CD4-positive, CD25-positive, alpha-beta regulatory T cell (primary cell): ENCODE measurements at places on chromosomes 2 and 18.

GRCh38 chr2:71603851-71604725 lies 150.7 kb downstream of the DYSF start:
- no peaks in the 10 kb centered on the region for H3K27me3 ChIP-seq
- H3K4me1 ChIP-seq = no peaks in the 10 kb centered on the region
- H3K27ac ChIP-seq = no peak overlapping the region
- H3K36me3 ChIP-seq = no peaks in the 10 kb centered on the region
- no peak overlapping the region for H3K4me3 ChIP-seq

DNA sequence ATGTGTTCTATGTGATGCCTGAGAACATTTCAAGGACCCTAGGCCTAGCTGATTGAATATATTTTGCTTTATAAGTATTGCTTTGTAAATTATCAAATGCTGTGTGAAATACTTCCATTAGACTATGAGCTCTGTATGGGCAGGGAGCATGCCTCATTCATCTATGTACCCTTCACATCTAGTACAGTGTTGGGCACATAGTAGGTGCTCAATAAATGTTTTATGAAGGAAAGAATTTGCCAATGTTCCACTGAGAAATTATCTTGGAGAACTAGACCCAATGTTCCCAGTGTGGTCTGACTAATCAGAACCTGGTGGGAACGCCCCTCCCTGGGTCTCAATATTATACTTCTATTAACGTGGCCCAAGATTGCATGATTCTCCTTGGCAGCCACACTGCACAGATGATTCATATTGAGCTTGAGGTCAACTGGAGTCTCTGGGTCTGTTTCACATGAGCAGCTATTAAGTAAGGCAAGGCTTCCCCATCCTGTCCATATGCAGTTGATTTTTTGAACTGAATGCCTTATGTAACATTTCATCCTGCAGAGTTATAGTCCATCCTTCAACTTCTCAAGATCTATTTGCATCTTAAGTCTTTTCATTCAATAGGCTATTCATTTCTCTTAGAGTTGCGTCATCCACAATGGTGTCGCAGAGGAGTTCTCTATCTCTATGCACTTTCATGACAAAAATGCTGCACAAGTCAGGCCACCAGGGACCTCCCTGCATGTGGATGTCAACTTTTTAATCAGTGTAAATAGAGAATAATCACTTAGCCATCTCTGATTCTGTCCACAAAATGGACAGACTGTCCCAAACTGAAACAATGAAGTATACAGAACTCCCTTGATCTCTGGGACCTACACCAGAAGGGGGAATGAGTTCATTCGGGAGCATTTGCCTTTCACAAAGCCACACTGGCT lies 257.6 kb downstream of the CYP26B1 start:
- no peak overlapping the region for H3K27ac ChIP-seq
- no peaks in the 10 kb centered on the region for H3K27me3 ChIP-seq
- H3K4me3 ChIP-seq = no peak overlapping the region
- H3K4me1 ChIP-seq = no peaks in the 10 kb centered on the region
- no peak for DNase-seq

- DNase-seq = peak; percentile 34
- no peaks in the 10 kb centered on the region for H3K36me3 ChIP-seq
- H3K4me1 ChIP-seq = no peaks in the 10 kb centered on the region
- H3K4me3 ChIP-seq = no peak overlapping the region
Measured at GRCh38 chr2:162333968-162334367, 10.0 kb upstream of the GCA start.

- peaks cover 22% of the 10 kb centered on the region for H3K4me1 ChIP-seq
- H3K27ac ChIP-seq = no peak overlapping the region
- no peaks in the 10 kb centered on the region for H3K36me3 ChIP-seq
Measured at GRCh38 chr2:203928849-203929248, 7.7 kb upstream of the ICOS start.

DNA sequence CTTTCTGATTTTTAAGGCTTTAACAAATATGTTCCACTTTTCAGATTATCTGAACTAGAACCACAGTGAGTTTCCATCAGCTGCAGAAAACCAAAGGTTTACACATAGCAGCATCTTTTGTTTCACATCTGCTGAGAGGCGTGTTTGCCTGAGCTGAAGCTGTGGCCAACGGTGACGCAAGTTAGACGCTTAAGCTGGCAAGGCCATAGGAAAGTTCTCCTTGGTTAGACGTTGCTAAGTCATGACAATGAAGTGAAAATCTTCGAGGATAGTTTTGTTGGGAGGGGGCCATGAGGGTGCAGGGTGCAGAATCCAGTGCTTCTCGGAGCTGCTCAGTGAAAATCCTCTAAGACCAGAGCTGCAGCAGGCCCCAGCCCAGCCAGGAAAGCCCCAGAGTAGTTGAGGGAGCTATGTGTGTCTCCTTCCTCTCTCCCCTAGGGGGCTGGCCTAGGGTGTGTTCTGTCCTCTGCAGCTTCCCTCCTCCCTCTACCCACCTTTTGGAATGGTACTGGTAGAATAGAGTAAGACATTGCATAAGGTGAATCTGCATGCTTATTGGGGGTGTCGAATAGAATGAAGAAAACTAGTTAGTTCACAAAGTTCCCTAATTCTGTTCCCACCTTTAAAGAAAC lies 105.4 kb downstream of the FHOD3 start:
- no peak for DNase-seq
- no peak overlapping the region for H3K27ac ChIP-seq
- H3K4me3 ChIP-seq = no peak overlapping the region
- no peaks in the 10 kb centered on the region for H3K36me3 ChIP-seq
- H3K4me1 ChIP-seq = no peaks in the 10 kb centered on the region

- H3K4me1 ChIP-seq = no peaks in the 10 kb centered on the region
- no peak overlapping the region for H3K27ac ChIP-seq
- no peak for DNase-seq
- H3K4me3 ChIP-seq = no peak overlapping the region
Measured at GRCh38 chr2:165064743-165065142, 109.4 kb upstream of the SLC38A11 start.
